ENCODE measurements at places on chromosomes 2 and 18.
A peak's percentile ranks its signal among the peaks of the same experiment; 100 is the strongest.

DNA sequence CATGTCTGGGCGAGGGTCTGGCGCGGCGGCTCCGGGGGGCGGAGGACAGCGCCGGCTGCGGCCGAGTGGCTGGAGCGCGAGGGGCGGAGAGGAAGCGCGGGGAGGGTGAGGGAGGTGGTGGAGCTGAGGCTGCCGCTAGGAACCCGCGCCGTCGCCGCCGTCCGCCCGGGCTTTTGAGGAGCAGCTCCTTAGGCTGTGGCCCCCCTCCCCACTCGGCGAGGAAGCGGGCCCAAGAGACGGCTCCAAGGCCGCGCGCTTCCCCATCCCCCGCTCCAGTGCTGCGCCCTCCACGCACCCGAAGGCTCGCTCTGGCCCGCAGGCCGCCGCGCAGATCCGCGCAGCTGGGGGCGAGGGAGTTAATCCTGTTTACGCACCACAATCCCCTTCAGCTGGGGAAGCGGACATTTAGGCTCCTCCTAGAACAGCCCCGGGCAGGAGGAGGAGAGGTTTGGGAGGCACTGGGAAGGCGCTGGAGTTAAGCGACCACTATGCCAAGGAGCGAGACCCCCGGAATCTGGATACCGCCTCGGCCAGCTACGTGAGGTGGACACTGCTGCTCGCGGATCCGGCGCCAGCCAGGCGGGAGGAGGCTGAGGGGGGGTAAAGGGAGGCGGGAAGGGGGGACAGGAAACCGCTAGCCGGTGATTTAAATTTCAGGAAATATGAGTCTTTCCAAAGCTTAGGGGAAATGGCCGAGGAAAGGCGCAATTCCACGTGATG, at the start of gene CNRIP1:
Gene CNRIP1, minus strand, starts transcription at position 552 of the 720 bp plus-strand sequence. Its CDS starts 549 bp downstream, at position 3.
- peak; percentile 86 for DNase-seq

DNA sequence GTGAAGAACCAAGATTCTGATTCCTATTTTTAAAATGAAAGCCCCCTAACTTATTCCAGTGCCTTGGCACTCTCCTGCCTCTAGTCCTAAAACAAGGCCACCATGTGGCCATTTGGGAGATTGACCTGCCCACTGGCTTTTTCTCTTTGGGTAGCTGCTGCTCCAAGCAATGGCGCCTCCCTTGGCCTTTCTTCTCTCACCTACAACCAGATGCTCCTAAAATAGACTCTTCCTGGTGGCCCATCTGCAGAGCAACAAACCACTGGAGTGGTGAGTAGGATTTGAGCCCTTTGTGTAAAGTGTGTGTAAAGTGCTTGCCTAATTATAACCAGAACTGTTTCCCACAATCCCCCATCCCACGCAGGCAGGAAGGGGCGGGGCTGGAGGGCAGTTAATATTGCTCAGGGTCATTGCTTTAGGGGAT, 114.2 kb downstream of the FHOD3 start:
- DNase-seq = peak; percentile 56

DNA sequence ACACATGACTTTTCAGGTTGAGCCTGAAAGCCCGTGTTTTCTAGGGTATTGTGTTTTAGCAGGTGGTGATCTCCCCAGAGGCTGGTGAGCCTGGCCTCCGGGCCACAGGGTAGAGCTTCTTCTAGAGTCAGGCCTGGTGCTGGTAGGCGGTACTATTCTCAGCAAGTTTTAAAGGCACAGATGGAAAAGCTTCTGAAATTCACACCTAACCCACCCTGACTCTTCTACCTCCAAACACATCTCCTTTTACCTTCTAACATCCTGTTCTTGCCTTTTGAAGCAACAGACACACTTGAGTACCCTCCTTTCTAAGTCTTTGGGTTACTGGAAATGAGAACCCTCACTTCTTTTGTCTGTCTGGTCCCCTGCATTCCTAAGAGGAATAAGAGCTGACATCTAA, 191.1 kb downstream of the SETBP1 start:
- no peak for DNase-seq

GRCh38 chr2:200787351-200788120, 24.2 kb upstream of the BZW1 start:
- peak; percentile 93 for DNase-seq

DNA sequence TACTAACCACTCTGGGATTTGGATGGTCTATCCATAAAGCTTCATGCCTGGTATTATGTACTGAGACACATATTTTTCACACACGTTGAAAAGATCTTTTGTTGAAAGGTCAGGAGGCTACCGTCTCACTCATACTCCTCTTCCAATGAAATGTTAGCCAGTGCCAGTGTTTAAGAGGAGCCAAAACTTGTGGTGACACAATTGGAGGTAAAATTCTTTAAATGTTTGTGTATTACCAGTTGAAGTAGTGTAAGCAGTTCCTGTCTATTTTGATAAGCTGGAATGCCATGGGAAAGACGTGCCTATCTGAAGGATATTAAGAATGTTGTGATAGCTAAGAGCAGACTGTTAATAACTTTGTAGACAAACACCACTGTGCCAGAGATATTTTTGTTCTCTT, 32.1 kb downstream of the MARCHF7 start:
- peak; percentile 81 for DNase-seq

- peak; percentile 87 for DNase-seq
These were observed 86.9 kb downstream of the RDH14 start for GRCh38 chr2:18473241-18474181.

DNA sequence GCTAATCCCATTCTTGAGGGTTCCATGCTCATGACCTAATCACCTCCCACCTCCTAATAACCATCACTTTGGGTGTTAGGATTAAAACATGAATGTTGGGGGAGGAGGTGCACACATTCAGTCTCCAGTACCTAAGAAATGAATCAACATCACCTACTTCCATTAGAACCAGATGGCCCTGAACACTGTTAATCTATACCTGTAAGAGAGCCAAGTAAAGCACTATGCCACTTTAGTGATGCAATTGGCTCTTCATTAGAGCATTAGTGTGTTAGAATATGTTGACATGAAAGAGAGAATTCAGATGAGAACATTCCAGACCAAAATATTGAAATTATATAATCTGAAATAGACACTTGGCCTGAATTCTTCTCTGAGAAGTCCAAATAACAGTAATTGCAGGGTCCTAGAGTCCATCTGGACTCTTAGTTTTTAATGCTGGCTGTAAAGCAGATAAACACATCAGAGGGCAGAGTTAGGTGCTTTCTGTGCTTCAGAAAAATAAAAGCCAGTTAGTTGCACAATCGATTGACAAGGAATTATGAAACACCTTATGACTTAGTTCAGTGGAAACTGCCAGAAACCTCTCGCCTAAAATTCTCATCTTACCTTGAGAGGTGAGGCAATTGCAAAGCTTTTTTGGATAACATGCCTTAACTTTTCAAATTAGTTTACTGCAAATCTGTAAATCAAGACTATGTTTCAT, 923.7 kb downstream of the SLC4A3 start:
- DNase-seq = no peak

GRCh38 chr18:6221602-6222014, 193.1 kb downstream of the L3MBTL4 start:
- no peak for DNase-seq

- peak; percentile 95 for DNase-seq
These were observed 241.4 kb downstream of the NCKAP5 start for GRCh38 chr2:133326652-133327397.

DNA sequence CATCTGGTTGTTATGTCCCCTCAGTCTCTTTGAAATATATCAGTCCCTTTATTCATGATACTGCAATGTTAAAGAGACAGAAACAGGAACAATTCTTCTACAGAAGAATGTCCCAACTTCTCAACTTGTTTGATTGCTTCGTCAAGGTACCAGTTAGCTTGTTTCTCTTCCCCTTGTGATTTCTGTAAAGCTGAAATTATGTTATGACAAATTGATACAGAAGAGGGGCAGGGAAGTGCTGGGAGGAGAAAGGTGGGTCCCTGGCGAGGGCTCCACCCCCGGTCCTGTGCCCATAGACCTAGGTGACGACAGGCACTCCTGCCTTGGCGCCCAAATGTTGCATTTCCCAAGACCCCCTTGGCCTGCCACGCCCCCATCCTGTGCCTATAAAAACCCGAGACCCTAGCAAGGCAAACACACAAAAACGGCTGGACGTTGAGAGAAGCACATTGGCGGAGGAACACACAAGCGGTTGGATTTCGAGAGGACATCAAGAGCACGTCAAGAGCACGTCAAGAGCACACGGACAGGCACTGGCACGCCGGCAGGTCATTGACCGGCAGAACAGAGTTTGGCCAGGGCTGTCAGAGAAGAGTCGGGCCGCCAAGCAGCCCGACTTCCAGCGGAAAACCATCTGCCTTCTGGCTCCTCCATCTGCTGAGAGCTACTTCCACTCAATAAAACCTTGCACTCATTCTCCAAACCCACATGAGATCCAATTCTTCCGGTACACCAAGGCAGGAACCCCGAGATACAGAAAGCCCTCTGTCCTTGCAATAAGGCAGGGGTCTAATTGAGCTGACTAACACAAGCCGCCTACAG, 11.5 kb upstream of the RTN4 start:
- DNase-seq = no peak

DNA sequence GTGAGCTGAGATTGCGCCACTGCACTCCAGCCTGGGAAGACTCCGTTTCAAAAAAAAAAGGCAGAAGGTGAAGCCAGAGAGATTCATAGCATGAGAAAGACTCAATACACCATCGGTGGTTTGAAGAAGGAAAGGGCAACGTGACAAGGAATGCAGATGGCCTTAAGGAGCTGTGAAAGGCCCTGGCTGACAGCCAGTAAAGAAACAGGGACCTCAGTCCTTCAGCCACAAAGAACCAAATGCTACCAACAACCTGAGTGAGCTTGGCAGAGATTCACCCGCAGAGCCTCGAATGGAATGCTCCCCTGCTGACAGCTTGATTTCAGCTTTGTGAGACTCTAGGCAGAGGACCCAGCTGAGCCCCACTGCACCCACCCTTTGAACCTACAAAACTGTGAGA, 154.9 kb upstream of the NDUFV2 start:
- peak; percentile 84 for DNase-seq

- no peak for DNase-seq
These were observed 9.8 kb upstream of the MRO start for GRCh38 chr18:50829644-50830043.

DNA sequence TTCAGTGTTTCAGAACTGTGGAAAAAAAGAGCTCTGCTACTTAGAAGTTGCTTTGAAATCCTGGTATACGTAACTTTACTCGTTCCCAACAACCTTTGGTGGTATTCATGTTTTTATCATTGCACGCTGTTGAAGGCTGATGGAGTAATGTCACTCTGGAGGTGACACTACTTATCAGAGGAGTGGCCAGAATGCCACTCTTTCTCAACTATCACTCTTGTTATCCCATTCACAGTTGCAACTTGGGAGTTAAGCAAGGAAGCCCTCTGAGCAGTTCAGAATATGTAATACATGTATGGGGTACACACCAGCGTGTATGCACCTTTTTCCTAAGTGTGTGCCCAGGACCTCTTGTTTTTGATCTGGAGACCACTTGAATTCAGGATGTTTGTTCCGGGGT, 53.6 kb downstream of the TANC1 start:
- DNase-seq = no peak

- no peak for DNase-seq
These were observed 291.6 kb upstream of the HDAC4 start for GRCh38 chr2:239692362-239692851.

- DNase-seq = peak; percentile 49
These were observed 493.8 kb upstream of the NRP2 start for GRCh38 chr2:205188239-205189138.

GRCh38 chr18:49521216-49521835, 34.3 kb upstream of the C18orf32 start:
- no peak for DNase-seq
